Esophagus mucosa (tissue), 1 donor: ENCODE measurements at places on chromosomes 12 and 14. TPM values are rescaled to one million over a fixed set of nuclear protein-coding genes. Genes with fewer than 3 reads are reported as not detected.

Gene FAM90A1
- total RNA-seq, result 0.16 TPM

Gene EP400
- 26.1 TPM for total RNA-seq

Gene RASSF9
- 4.6 TPM for total RNA-seq

Gene TTC6
- total RNA-seq, result 1.3 TPM

Gene SAMD15
- 0.88 TPM for total RNA-seq

Gene DHRS2
- total RNA-seq, result not detected

Gene PPFIA2
- total RNA-seq, result not detected

Gene CACNA1C
- 1.1 TPM for total RNA-seq

Gene GLIPR1L1
- not detected for total RNA-seq

Gene EXOC3L4
- total RNA-seq, result 0.20 TPM

DNA sequence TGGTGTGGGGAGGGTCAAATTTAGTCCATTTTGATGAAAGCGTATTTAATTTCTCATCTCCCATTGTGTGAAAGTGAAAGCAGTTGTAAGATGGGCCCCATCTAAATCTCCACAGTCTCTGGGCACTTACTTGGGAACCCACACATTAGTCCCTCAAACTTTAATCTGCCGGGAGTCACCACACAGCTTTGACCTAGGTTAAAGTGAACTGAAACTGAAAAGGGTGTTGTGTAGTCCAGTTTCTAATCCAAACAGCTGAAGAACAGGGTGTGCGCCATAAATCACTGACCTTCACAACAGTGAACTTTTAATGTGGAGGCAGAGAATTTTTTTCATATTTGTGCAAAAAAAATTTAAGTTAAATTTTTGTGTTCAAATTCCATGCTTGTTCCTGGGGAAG lies 48.4 kb upstream of the PTPRO start:
- ATAC-seq, result no peak

DNA sequence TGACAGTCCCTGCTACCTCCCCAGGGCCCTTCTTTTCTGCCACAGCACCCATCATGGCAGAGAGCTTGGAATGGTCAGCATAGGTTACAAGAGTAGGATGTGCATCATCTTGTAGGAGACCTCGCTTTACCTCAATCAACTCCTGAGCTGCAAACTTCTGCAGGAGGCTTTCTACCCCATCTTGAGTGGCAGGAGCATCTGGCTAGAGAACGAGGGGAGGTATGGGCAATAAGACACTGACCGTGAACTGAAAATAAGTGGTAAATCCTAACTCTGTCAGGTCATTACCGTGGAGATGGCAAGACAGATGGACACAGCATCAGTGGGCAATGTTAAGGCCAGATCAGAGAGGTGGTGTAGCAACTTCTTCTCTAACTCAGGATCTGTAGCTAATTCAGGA lies 7.8 kb downstream of the METTL3 start:
- ATAC-seq, result no peak

DNA sequence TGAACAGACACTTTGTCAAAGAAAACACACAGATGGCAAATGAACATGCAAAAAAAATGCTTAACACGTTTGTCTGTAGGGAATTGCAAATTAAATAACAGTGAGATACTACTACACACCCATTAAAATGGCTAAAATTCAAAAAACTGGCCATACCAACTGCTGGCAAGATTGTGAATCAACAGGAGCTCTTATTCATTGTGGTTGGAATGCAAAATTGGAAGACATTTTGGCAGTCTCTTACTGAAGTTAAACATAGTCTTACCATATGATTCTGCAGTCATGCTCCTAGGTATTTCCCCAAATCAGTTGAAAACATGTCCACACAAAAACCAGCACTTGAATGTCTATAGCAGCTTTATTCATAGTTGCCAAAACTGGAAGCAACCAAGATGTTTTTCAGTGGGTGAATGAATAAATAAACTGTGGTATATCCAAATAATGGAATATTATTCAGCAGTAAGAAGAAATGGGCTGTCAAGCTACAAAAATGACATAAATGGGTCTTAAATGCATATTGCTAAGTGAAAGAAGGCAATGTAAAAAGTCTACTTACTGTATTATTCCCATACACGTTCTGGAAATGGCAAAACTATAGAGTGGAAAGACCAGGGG lies 91.4 kb downstream of the PLEKHA5 start:
- ATAC-seq, result peak; percentile 78

GRCh38 chr12:69720750-69721149 lies 17.9 kb upstream of the RAB3IP start:
- no peak for ATAC-seq

- ATAC-seq, result no peak
Observed at GRCh38 chr12:32145096-32145495, 38.4 kb downstream of the BICD1 start.

DNA sequence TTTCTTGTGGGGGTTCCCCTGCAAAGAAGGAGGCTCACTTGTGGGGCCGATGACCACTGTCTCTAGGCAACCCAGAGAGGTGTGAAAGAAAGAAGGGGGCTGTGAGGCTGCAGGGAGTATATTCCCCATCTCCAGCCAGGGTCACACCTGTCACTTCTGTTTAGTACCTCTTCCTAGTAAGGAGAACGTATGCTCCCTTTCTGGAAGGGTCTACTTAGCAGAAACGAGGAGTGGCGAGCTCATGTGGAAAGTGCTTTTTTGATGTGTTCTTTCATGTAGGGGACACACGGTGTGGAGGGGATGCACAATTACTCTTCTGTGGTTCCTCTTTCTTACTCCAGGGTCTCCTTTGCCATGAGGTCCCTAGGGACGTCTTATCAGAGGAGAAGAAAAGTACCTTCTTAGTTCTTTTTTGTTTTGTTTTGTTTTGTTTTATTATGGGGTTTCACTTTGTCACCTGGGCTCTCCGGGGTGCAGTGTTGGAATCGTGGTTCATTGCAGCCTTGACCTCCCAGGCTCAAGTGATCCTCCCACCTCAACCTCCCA lies 58.3 kb downstream of the PRKCH start:
- ATAC-seq, result no peak

- no peak for ATAC-seq
Observed at GRCh38 chr12:24356240-24356804, 406.9 kb upstream of the SOX5 start.

DNA sequence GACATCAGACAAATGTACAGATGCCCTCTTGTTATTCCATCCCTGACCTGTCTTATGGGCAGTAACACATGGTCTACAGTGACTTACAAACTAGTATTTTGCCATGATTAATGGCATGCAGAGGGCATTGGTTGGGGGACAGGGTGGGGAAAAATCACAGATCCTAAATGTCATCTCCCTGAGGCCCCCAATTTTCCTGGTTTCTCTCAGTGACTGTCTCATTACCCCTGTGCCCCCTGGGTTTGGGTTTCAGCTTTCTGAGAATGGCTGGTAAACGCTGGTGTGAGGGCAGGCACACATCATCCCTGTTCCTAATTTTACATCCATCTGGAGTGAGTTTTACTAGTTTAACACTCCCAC lies 10.1 kb downstream of the KRT76 start:
- ATAC-seq, result no peak

- ATAC-seq, result no peak
Observed at GRCh38 chr12:70154087-70154638, 89.1 kb upstream of the CNOT2 start.

- ATAC-seq, result no peak
Observed at GRCh38 chr12:20206410-20206809, 161.9 kb upstream of the PDE3A start.

GRCh38 chr12:48979602-48980388 lies 1.7 kb downstream of the WNT1 start:
- ATAC-seq, result no peak

DNA sequence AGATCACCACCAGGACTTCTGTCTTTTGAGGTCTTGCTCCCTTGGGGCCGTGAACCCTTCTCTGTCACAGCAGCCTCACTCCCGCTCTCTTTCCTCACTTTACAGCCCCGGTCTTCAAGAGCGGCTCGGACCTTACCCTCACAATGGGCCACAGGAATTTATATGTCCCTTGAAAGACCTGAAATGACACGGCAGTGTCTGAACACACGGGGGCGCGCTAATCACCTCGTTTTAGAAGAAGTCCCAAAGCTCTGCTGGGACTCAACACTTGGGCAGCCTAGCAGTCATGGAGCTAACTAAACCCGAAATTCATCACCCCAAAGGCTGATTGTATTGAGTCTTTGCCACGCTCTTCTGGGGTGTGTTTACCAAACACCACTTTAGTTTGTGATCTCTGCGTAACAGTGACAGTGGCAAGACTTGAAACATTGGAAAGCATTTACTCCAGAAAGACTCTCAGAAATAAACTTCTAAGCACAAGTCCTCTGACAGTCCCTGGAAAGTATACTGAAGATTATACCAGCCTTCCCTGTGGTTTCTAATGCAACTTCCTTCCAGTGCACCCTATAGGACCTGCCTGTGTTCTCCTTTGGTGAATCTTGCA lies 29.0 kb downstream of the SERPINA11 start:
- ATAC-seq, result peak; percentile 67

DNA sequence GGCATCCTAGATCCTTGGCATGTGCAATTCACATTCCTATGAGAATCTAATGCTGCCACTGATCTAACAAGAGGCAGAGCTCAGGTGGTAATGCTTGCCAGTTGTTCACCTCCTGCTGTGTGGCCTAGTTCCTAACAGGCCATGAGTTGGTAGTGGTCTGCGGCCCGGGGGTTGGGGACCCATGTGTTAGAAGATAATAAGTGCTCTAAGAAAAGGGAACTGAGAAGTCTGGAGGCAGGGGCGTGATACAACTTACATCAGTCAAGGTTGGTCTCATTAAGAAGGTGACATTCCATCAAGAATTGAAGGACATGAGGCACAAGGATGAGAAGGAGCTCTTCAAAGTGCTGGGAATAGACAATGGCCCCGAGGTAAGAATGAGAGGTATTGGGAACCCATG lies 49.3 kb downstream of the OVCH1 start:
- no peak for ATAC-seq

- ATAC-seq, result no peak
Observed at GRCh38 chr14:100732766-100733100, 6.0 kb downstream of the DLK1 start.
